ENCODE measurements at places on chromosomes 7 and 10. TPM values are rescaled to one million over a fixed set of nuclear protein-coding genes. Genes with fewer than 3 reads are reported as not detected.

AKR1C4 gene
- total RNA-seq, result 0.21 TPM

PTF1A gene
- not detected for total RNA-seq

JAKMIP3 gene
- 0.21 TPM for total RNA-seq

ZMIZ2 gene
- 16.7 TPM for total RNA-seq

SFXN3 gene
- total RNA-seq, result 28.4 TPM

SFTPA1 gene
- total RNA-seq, result not detected

STAG3 gene
- 6.7 TPM for total RNA-seq

CALHM3 gene
- total RNA-seq, result not detected

All from mononuclear cell (primary cell).